ENCODE measurements at places on chromosomes 1 and 21. TPM values are rescaled to one million over a fixed set of nuclear protein-coding genes. Genes with fewer than 3 reads are reported as not detected.

Gene CCDC27
- total RNA-seq, result not detected

DNA sequence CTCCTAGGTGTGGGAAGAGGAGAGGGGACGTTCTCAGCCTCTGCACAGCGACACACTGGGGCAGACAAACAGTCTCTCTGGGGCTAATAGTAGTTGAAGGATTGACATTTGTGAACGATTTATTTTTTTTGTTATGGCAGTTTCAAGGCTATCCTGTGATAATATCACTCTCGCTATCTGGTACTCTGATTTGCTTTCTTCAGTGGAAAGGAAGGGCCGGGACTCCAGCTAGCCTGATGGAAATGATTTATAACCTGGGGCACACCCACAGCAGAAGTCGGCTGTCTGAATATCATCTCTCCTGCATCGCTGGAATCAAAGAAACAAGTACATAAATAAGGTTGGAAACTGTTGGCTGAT lies 122.7 kb downstream of the KCNN3 start:
- DNase-seq, result no peak

GRCh38 chr1:32580348-32581017 lies 41.3 kb downstream of the ZBTB8A start:
- no peak for DNase-seq

DNA sequence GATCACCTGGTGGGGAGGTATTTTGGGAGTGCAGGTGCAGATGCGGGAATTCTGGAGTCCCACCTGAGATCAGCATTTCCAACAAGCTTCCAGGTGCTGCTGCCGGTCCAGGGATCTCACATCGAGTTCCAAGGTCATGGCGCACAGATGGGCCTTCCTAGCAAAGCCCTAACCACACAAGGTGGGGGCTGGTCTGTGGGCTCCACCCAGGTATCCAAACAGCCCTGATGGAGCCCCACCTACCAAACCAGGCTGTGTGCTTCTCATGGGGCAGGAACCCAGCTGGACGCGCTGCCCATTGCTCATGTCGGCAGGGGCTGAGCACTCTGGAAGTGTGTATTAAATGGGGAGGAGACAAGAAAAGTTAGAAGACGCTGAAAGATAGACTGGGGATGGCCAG lies 35.0 kb upstream of the TMEM51 start:
- DNase-seq, result no peak

Gene PRKAA2
- total RNA-seq, result 2.4 TPM

- DNase-seq, result no peak
Observed at GRCh38 chr1:36741066-36741465, 258.4 kb upstream of the CSF3R start.

Gene SLC22A15
- 2.7 TPM for total RNA-seq

GRCh38 chr1:112298558-112298957 lies 97.5 kb upstream of the CTTNBP2NL start:
- peak; percentile 83 for DNase-seq

Gene ARHGEF10L
- 87.6 TPM for total RNA-seq

DNA sequence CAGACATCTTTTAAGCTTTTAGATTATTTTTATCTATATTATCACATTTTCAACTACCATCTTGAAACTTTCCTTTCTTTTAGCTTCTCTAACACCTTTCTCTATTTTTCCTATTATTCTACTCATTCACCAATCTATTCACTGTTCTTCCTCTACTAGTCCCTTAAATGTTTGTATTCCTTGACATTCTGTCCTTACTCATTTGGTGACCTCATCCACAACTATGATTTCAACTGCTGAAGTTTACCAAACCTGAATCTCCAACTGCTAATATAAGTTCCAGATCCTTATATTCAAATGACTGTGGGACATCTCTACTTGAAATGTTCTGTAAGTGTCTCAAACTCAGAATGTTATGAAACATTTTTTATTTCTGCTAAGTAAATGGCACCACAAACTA lies 49.2 kb downstream of the TUT4 start:
- DNase-seq, result no peak

DNA sequence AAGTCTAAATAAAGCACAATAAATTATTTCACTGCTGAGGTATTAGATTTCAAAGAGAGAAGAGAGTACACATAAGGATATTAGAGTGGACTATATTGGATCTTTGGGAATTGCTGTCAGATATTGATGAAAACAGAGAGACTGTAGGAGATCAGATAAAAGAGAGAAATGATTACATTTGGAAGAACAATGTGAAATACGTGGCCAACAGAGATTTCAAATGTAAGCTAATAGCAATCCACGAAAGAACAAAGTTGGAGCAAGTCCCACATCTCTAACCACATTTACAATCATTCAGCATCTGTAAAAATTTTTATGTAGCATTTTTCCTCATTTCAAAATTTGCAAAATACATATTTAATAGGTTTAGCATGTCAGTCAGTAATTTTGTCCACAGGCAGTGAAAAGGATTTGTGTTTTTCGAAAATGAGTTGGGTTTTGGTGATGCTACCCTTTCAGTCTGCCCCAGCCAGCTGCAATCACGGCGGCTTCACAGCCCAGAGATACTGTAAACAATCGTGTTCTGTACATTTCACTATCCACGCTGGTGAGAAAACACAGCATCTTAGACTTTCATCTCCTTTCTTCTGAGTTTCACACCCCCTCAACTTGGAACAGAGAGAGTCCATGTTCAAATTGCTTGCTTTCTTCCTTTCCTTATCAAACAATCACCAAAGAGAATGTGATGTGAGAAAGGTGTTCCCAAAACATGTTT lies 209.1 kb upstream of the LYPLAL1 start:
- no peak for DNase-seq

GRCh38 chr1:228463559-228464455 lies 23.4 kb upstream of the RNF187 start:
- DNase-seq, result peak; percentile 19

Gene VAMP3
- total RNA-seq, result 105 TPM

- no peak for DNase-seq
Observed at GRCh38 chr1:233477359-233477758, 136.5 kb upstream of the KCNK1 start.

GRCh38 chr1:10210841-10211804 lies 753 bp downstream of the KIF1B start:
- peak; percentile 89 for DNase-seq

GRCh38 chr1:23530087-23530746 lies 816 bp downstream of the E2F2 start:
- peak; percentile 75 for DNase-seq

DNA sequence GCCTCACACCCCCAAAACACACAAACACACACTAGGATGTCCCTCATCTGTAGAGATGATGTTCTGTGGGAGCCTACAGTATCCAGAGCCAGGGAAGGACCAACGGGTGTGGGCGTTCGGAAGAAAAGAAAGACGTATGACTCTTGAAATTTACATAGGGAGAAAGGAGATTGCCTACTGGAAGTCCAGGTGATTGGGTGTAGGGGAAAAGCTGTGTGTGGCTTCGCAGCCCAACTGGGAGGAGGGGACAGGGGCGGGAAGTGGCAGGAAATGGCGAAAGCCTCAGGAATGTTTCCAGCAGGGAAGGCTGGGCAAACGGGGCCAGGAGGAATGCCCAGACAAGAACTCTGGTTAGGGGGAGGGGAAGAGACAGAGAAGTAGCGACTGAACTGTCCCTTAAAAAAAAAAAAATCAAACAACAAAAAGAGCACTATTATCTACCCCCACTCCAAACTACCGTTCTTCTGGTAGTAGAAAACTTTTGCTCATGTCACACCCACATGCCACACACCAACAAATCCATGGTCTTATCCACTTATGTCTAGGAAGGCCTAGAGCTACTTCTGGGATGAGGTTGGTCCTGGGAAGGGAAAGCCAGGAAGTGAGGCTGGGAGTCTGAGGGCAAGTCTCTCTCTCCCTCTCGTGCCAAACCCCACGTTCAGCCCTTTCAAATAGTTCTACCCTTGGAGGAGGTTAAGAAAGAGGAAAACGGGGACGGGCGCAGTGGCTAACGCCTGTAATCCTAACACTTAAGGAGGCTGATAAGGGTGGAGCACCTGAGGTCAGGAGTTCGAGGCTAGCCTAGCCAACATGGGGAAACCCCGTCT lies 1.8 kb upstream of the CKS1B start:
- peak; percentile 66 for DNase-seq

GRCh38 chr21:28811860-28812259 lies 180.8 kb downstream of the LTN1 start:
- no peak for DNase-seq

DNA sequence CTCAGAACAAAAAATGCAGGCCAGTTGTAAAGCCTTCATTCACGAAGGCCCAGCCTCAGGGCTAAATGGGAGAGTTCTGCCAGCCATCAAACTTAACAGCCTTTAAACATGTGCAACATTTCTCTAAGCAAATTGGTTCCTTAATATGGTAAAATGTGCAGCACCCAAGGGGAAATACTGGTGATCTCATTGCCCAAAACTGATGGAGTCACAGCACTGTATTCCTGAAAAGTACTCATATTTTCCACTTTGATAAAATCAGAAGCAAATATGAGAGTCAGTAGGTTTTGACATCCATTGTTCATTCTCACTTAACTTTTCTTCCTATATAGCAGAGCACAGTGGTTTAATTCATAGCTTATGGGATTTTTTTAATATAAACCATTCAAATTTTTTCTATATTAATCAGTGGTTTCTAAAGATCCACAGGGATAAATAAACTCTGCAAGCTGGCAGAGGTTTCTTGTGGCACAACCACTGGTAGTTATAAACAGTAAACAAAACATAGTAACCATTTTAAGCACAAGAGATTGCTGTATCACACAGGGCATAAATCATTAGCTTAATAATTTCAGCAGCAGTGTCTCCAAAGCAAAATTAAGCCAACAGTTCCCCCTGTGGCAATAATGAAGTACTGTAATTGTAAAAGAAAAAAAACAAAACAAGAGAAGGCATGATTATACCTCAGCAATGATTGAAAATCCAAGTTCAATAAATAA lies 106.9 kb upstream of the LYPLAL1 start:
- DNase-seq, result no peak

Measured in mucosa of descending colon (tissue), 3 donors.